D721Med (cell line): ENCODE measurements at places on chromosomes 6 and 20.

- DNase-seq: no peak
Measured at GRCh38 chr6:67768972-67769371, 866.1 kb upstream of the ADGRB3 start.

GRCh38 chr20:17625246-17626051, 55.6 kb downstream of the DSTN start:
- no peak for DNase-seq

DNA sequence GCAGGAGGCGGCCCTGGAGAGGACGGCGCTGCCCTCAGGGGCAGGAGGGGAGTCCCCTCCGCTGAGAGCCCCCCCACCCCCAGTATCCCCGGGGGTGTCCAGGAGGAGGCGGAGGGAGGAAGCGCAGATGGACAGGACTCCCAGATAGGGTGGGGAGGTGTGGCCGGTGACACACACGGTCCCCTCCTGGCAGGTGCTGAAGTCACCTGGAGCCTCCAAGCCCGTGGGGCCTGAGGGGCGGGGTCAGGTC, 1.4 kb downstream of the STMN3 start:
- no peak for DNase-seq

GRCh38 chr6:130787726-130788500, 39.3 kb upstream of the SMLR1 start:
- DNase-seq: no peak

DNA sequence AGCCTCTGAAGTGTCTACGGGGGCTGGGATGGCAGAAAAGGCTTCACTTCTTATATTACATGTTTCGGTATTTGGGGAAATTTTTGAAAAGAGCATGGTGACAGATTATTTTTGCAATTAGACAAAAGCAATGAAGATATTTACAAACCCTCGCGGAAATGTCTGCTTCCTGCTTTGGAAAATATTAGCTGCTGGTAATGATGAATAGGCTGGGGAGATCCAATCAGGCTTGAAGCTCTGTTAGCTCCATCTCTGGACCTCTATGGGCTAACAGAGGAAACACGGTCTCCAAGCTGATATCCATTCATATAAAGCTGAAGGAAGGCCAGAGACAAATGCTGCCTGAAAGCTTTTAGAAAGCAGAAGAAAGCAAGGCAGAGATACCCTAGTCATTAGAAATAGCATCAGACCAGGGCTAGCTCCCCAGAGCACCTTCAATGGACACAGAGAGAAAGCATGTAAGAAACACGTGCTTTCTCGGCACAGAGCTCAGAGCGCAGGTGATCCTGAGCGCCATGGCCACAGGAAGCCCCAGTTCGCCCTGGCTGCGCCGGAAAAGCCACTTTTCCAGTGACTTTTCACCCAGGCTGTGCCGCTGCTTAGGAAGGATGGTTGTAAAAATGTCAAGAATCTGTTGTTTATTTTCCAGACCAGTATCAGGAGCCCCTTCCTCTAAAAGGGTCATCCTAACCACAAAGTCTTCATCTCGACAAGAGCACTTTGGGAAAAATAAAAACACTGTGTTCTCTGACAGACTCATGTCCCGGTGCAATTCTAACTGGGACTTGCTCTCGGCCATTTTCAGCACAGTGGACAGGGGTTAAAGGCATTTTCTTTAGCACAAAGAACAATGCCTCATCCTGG, 68.5 kb upstream of the NFATC2 start:
- DNase-seq: no peak

DNA sequence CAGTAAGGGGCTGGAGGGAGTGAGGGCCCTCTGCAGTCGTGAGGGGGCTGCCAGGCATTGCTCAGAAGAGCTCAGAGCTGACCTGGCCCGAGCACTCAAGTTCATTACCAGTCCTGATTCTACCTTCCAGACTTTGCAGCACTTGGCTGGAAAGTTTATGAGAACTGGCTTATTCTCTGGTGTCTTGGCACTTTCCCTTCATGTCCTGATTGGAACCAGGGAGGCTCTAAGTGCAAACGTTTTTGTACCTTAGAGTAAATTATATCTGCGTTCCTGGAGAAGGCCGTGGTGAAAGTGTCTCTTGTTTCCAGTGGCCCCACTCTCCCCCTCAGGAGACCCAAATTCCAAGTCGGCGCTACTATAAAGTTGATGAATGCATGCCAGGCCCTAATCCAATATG, 402.3 kb downstream of the CDC5L start:
- DNase-seq: no peak

GRCh38 chr6:129124347-129124746, 241.4 kb downstream of the LAMA2 start:
- DNase-seq: no peak

- DNase-seq: no peak
Measured at GRCh38 chr6:24574809-24575208, 71.2 kb downstream of the KIAA0319 start.

DNA sequence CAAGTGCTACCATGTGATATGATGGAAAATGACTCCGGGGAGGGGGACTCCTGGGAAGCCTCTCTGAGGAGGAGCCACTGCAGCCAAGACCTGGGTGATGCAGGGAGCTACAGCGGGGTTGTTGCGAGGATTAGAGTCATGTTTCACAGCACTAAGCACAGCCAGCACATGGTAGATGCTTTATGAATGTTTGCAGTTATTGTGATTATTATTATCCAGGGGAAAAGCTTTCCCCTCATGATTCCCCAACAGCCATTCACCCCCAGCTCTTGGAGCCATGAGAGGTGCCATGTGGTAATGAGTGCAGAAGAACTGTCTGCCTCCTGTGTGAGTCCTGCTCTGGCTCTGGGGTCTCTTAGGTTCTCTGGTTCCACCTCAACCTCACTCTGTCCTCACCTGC, 39.9 kb downstream of the RSPO4 start:
- no peak for DNase-seq
